ENCODE measurements at places on chromosomes 11 and 22.

DNA sequence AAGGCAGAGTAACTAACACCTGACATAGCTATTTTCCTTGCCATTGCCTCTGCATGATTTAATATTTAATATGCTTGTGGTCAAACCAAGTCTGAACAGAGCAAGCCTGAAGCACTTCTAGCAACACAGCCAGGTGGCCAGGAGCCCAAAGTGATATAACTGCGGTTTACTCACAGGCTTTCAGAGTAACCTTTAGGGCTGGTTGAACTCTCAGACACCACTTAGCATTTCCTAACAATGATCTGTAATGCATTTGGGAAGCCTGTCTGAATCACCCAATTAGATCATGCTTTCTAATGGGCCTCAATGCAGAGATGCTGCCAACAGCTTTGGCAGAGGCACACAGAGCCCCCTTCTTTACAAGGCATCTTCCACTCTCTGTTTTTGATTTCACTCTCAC lies 96.1 kb downstream of the FDX1 start:
- no peak for DNase-seq

- no peak for DNase-seq
Measured at GRCh38 chr11:74853223-74853622, 95.7 kb downstream of the XRRA1 start.

DNA sequence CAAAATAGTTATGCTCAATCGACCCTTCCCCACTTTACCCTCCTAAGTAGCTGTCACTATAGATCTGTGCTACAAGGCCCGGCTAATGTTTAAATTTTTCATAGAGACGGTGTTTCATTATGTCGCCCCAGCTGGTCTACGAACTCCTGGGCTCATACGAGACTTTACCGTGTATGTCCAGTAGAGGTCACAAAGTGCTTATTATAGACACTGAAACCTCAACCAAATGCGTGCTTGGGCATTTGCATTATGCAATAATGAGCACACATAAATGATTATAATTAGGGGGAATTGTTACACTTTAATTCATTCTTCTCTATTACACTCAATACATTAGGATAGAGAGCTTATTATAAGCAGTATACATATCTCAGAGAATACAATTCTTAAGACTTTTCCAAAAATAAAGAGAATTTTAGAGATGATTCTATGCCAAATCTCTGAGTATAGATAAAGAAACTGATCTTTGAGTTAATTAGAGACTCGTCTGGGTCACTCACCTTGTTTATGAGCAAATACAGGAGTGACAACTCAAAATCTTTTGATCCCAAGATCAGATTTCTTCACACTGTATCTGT lies 12.5 kb upstream of the MRPL16 start:
- peak; percentile 45 for DNase-seq

DNA sequence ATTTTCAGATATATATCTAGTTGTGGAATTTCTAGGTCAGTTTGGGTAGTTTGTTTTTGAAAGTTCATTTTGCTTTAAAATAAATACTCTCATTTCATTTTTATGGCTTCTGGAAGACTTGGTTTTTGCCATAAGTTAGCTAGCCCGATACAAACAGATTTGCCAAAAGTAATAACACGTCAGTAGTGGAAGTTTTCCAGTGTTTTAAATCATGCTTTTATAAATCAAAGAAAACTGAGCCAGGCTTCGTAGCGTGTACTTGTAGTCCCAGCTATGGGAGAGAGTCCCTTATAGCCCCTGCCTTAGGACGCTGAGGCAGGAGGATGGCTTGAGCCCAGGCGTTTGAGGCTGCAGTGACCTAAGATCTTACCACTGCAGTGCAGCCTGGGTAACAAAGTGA lies 21.7 kb upstream of the MICALL1 start:
- no peak for DNase-seq

- DNase-seq = no peak
Measured at GRCh38 chr11:95508219-95508890, 277.4 kb upstream of the SESN3 start.

DNA sequence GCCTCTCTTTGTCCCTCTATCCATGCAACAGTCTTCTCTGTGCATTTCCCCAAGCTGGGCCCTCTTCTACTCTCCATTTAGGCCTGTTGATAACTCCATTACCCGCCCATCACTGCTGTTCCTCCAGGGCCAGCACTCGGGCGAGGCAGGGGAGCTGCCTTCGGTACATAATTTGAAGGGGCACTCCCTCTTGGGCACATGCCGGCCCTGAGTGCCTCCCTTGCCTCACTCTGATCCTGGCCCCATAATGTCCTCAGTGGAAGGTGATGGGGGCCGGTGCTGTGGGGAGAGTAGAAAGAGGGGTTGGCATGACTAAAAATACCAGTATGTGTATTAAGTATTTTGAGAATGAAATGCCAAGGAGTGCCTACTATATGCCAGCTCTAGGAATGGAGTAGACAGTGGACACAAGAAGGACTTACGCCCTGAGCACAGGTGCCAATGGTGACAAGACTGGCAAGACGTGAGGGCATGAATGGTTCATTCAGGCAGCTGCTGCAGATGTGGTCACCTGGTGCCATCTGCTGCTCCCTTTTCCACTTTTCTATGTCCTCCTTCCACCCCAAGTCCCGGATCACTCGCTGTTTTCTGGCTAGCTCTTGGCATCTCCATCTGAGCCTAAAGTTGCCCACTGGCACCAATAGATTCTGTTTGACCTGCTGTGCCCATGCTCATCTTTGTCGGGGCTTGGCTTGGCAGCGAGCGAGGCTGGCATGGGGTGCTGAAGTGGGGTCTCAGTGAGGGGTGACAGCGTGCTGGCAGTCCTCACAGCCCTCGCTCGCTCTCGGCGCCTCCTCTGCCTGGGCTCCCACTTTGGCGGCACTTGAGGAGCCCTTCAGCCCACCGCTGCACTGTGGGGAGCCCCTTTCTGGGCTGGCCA lies 22.6 kb downstream of the TMEM218 start:
- no peak for DNase-seq

DNA sequence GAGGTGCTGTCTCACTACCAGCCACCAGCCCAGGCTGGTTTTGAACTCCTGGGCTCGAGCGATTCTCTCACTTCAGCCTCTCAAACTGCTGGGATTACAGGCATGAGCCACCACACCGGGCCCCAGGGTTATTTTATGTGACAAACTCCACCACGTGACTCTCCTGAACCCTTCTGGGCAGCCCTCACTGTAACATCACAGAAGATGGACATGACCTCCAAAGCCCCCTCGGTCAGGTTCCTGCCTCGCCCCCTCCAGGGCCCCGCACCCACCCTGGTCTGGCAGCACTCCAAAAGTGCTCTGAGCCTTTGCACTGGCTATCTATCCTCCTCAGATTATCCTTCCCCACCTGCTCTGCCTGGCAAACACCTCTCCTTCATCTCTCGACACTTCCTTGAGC lies 43.3 kb downstream of the RIBC2 start:
- no peak for DNase-seq

DNA sequence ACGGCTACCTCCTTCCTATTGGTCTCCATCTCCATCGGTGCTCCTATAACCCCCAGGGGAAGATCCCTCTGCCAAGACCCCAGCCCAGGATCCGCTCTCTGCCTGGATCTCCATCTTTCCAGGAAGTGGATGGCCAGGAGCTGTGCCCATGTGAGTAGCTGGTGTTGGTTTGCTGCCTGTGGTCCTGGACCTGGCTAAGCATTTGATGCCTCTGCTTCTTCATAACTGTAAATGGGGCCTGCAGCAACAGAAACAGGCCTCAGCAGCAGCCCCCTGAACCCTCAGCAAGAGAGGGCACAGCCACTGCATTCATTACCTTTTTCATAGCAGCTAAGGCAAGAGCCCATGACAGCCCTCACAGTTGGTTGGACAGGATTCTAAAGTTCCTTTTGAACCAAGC lies 26.6 kb upstream of the CSNK2A3 start:
- no peak for DNase-seq

- no peak for DNase-seq
Measured at GRCh38 chr22:46171940-46172339, 21.6 kb downstream of the PPARA start.

DNA sequence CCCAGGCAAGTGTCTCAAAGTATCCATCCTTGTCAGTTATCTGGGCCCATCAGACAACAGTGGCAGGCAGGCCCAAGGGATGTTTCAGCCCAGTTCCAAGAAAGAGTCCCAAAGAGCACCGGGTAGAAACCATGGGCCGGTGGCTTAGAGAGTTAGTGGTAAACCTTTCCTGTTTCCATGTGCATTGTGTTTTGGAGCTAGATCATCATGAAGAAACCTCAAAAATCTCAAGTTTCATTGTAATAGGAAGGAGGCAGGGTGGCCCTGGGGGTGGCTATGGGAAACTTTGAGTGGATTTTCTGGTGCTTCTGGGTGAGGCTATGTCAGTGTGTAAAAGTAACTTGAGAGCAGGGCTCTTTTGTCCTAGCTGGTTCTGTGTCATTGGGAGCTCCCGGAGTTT lies 68.1 kb downstream of the UBASH3B start:
- no peak for DNase-seq

Measured in HEK293T (cell line).